ENCODE measurements at places on chromosomes 1 and 21.

- no peak for DNase-seq
Observed at GRCh38 chr1:1941211-1941841, 22.2 kb upstream of the TMEM52 start.

- peak; percentile 13 for DNase-seq
Observed at GRCh38 chr1:44318097-44319088, 36.7 kb downstream of the ERI3 start.

DNA sequence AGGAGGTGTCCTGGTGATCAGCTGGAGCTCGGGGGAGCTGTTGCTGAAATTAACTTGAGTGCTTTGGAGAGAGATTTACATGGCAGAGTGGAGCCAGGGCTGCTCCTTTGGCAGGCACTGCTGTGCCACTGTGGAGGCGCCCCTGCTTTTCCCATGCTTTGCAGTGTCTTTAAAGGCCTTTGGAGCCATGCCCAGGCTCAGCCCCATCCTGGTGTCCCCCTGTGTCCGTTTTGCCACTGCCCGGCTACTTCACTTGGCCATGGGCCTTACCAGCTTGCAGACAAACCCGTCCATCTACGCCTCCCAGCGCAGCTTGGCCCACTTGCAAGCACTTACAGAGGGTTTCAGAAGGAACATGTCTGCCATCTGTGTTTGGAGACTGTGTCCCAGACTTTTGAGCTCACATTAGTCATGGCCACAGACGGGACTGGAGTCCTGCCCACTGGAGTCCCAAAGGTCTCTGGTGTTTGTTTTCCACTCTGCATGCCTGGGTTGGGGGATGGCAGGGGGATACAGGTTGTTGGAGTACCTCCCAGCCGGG is 18.2 kb upstream of the LAMTOR5 start:
- no peak for DNase-seq

DNA sequence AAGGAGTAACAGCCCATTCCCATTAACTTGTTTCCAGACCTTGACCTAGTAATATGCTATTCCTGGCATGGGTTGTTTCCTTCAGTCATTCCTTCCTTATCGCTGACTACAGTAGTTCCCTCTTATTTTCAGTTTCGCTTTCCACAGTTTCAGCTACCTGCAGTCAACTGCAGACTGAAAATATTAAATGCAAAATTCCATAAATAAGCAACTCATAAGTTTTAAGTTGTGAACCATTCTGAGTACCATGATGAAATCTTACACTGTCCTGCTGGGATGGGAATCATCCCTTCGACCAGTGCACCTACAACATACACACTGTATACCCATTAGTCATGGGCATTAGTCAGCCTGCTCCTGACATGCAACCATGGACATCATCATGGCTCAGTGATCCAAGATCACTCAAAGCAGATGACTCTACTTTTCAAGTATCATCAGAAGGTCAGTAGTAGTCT is 66.7 kb downstream of the CCDC30 start:
- DNase-seq, result no peak

DNA sequence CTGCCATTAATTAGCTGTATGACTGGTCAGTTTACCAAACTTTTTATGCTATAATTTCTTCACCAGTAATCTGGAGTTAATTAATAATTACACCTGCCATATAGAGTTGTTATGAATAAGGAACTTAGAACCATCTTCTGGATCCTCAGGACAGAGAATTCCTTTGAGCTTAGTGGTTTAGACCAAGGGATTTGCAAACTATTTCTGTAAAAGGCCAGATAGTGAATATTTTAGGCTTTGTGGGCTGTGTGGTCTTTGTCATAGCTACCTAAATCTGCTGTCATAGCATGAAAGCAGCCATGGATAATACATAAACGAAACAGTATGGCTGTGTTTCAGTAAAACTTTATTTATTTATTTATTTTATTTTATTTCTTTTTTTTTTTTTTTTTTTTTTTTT is 9.0 kb downstream of the TIMM17A start:
- no peak for DNase-seq

DNA sequence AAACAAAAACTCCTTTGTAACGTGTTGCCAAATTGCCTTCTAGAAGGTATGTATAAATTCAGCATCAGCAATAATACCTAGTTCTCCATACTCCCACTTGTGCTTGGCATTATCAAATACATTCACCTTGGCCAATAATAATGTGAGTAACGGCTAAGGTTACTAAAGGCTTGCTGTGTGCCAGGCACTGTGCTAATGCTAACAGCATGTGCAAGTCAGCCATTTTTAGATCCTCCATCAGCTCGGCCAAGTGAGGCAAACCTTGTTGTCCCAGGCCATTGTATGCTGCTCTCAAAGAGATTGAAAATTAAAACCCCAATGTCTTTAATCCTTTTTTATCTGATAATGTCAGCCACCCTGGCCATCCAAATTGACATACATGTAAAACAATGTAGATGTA is 48.1 kb downstream of the STYXL2 start:
- DNase-seq, result no peak

DNA sequence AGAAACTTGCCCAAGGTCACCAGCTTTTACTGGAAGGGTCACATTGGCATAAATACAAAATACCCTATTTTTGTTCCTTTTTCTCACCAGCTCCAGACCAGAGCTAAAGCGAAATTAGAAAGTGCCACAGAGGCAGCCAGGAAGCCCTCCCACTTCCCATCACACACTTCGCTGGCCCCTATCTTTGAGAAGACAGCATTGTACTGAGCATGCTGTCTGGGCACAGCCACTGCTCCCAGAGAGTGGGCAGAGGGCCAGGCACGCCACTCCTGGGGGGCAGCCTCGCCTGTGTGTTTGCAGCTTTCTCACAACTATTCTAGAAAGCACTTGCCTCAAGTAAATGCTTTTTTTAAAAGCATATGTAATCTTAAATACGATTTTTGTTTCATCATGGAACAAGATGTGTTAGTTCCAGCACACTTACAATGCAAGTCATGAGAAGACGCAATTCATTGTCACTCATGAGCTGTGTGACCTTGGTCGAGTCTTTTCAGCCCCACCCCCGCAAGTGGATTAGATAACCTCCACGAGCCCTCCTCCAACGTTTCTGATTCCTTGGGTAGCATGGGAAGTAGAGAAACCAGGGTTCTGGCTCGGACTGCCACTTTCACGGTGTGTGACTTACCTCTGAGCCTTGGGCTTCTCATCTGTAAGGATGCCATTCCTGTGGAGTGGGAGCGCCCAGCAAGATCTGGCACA is 25.7 kb upstream of the EPHA8 start:
- no peak for DNase-seq

DNA sequence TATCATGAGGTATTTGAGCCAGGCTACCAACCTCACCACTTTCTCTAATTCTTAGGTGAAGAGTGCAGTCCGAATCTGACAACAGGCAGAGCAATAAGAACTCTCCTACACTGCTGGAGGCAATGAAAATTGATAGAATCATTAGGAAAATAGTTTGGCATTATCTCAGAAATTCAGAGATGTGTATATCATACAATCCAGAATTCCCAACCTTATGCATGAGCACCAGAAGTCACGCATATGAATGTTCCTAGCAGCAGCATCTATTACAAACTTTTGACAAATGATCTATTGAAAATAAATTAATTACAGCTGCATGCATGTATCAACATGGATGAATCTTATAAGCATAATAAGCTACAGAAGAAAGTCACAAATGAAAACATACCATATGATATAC is 176.9 kb upstream of the CAMK1G start:
- no peak for DNase-seq

GRCh38 chr21:35045542-35046262 is 3.4 kb downstream of the RUNX1 start:
- DNase-seq, result no peak

Data from NCI-H1417 (cell line).